Mesothelial cell of epicardium (in vitro differentiated cells): ENCODE measurements at places on chromosomes 5 and 9.
A peak's percentile ranks its signal among the peaks of the same experiment; 100 is the strongest.

- no peaks in the 10 kb centered on the region for H3K36me3 ChIP-seq
- no peak overlapping the region for H3K27ac ChIP-seq
- peaks cover 11% of the 10 kb centered on the region for H3K4me1 ChIP-seq
- no peak for DNase-seq
- no peak overlapping the region for H3K4me3 ChIP-seq
Observed at GRCh38 chr9:77649109-77649812, 1.1 kb upstream of the GNA14 start.

DNA sequence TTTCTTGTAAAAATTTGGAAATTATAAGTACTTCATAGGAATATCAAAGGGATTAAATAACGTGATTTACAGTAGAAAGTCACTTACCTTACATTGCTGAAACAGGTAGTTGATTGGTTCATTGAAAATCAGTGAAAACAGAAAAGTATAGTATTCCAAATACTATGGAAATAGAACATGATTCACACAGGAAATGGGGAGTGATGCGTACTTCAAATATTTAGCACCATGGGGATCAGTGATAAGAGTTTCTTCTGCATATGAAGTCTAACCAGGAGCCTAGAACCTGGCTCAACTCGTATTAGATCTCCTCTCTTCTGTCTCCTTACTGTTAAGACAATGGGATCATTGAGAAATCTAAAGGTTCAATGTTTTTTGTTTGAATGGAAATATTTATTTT lies 133.3 kb downstream of the FAM174A start:
- H3K4me3 ChIP-seq: no peak overlapping the region
- H3K27ac ChIP-seq: no peak overlapping the region
- H3K36me3 ChIP-seq: peaks cover 2% of the 10 kb centered on the region

DNA sequence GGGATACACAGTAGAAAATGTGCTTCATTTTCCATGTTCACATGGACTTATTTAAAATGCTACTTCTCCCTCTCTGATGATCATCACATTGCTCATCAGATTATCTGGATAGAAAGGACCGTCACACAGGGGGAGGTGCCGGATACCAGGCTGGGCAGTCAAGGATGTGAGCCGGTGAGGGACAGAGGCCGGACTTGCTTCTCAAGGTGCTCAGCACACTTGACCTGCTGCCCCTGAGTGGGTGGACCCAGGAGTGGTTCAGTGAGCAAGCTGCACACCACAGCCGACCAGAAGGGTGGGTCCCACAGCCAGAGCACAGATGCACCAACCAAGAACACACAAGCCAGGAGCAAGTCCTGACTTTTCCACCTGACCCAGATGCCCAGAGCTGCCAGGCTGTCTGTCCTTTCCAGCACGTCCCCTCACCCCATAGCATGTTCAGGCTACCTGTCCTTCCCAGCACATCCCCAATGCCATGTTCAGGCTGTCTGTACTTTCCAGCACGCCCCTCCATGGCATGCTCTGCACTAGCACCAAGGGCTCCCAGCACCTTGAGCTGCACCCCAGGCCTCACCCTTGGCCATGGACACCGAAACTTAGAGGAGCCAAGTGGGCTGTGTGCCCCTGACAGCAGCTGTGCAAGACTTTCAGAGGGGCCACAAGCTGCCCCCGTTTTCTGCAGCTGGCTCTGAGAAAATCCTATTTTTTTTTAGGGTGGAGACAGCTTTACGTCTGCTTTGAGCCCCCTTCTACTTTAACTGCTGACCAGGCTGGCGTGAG lies 77.8 kb downstream of the SECISBP2 start:
- H3K27ac ChIP-seq: no peak overlapping the region
- H3K27me3 ChIP-seq: no peaks in the 10 kb centered on the region
- H3K36me3 ChIP-seq: peaks cover 25% of the 10 kb centered on the region
- no peak overlapping the region for H3K4me3 ChIP-seq

DNA sequence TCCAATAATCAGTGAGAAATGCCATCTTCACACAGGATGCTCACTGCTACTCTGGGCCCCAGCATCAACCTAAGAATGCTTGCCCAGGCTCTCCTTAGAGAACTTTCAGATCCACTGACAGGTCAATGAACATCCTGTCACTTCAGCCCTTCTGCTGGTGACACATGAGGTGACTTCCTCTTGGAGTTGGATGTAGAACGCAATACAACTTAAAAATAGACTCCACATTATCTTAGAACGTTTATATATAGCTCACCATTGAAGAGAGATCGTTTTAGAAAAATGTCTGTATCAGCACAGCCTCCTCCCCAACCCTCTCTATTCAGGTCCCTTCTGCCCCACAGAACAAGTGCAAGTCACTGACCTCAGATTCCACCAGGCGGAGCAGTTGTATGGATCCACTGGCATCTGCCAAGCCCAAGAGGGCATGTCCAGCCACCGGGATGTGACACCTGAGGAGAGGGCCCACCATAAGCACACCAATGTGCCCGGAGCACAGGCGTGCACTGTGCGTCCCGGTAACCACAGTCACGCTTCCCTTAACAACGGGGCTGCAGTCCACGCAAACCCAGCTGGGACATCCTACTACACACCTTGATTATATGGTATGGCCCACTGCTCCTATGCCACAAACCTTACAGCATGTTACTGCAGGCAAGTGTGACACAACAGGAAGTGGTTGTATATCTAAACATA lies 2.9 kb downstream of the DPH7 start:
- H3K4me3 ChIP-seq: peak overlapping the region; percentile 26
- H3K4me1 ChIP-seq: peaks cover 21% of the 10 kb centered on the region
- H3K36me3 ChIP-seq: peaks cover 13% of the 10 kb centered on the region
- H3K27ac ChIP-seq: peak overlapping the region; percentile 25
- no peak for DNase-seq

DNA sequence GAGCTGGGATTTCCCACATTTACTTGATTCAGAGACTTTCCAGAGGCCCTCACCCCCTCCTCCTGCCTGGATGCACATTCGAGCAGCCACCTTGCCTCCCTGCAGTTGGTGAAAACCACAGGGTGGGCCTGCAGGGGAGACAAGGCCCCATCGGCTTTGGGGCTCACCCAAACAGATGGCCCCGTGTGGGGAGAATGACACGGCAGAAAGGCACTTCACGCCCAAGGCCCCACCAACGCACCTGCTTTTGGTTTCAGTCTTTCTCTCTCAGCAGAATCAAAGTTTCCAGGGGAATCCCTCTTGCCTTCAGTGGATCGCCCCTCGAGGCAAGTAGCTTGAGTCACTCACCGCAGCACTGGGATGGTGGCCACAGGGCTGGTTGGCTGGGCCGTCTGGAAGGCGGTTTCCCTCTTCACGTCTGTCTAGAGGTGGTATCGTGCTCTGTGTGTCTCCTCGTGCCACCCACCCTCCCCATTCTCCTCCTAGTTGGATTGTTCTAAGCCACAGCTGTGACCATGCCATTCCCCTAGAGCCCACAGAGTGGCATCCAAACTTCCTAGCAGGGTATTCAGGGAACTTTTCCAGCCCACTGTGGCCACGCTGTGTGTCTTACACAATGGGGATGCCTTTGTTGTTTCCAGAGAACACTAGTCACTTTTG lies 31.8 kb downstream of the SEC61B start:
- no peak overlapping the region for H3K27ac ChIP-seq
- no peak overlapping the region for H3K4me3 ChIP-seq
- no peaks in the 10 kb centered on the region for H3K36me3 ChIP-seq
- no peaks in the 10 kb centered on the region for H3K4me1 ChIP-seq
- H3K27me3 ChIP-seq: no peaks in the 10 kb centered on the region
- no peak for DNase-seq

- peaks cover 7% of the 10 kb centered on the region for H3K36me3 ChIP-seq
- H3K27ac ChIP-seq: no peak overlapping the region
- H3K27me3 ChIP-seq: no peaks in the 10 kb centered on the region
- peaks cover 10% of the 10 kb centered on the region for H3K4me1 ChIP-seq
- no peak for DNase-seq
Observed at GRCh38 chr9:656926-657568, 184.4 kb upstream of the DMRT1 start.

GRCh38 chr5:57277085-57277484 lies 103.2 kb downstream of the GPBP1 start:
- H3K4me1 ChIP-seq: no peaks in the 10 kb centered on the region
- H3K27me3 ChIP-seq: no peaks in the 10 kb centered on the region
- H3K4me3 ChIP-seq: no peak overlapping the region
- H3K27ac ChIP-seq: no peak overlapping the region
- H3K36me3 ChIP-seq: no peaks in the 10 kb centered on the region

DNA sequence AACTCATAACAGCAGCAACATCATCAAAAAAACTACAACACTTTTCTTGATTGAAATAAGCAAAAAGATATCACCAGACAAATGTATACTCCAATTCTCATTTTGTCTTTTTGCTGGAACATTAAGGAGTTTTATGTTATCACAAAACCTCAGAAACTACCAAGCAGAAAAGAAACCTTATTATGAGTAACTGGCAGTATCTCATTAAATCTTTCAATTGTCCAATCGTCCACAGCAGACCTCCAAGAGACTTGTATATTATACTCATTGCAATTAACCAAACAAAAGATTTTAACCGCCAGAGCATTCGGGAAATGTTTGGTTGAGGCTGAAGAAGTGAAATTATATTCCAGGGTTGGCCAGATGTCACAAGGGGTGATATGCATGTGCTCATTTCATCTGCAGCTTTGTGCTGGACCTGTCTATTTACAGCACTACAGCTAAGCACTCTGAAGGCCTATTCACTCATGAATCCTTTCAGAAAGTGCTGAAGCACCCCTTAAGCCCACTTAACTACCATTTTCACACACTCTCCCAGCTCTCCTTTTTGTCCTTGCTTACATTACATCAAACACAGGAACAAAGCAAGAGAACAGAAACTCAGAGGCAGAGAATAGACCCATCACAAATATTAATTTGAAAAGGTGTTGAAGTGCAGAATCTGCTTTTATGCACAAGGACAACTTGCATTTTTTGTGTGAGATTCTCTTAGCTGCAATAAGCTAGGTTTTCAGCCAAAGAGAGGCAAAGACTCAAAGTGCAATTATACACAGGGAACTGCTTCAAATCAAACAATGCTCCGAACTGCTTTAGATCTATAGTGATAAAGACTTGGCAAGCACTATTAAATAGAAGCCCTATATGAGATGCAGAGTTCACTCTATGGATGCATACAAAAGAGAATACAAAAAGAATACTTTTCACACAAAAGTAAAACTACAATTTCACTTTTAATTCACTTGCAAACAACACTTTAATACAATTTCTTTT lies 150.4 kb upstream of the POU5F2 start:
- H3K4me1 ChIP-seq: peaks cover 13% of the 10 kb centered on the region
- no peak for DNase-seq
- H3K4me3 ChIP-seq: no peak overlapping the region
- no peak overlapping the region for H3K27ac ChIP-seq
- H3K27me3 ChIP-seq: no peaks in the 10 kb centered on the region
- no peaks in the 10 kb centered on the region for H3K36me3 ChIP-seq

- peaks cover 11% of the 10 kb centered on the region for H3K4me1 ChIP-seq
- H3K27me3 ChIP-seq: no peaks in the 10 kb centered on the region
- peaks cover 12% of the 10 kb centered on the region for H3K36me3 ChIP-seq
- no peak for DNase-seq
Observed at GRCh38 chr5:116237917-116238500, 153.2 kb downstream of the COMMD10 start.

DNA sequence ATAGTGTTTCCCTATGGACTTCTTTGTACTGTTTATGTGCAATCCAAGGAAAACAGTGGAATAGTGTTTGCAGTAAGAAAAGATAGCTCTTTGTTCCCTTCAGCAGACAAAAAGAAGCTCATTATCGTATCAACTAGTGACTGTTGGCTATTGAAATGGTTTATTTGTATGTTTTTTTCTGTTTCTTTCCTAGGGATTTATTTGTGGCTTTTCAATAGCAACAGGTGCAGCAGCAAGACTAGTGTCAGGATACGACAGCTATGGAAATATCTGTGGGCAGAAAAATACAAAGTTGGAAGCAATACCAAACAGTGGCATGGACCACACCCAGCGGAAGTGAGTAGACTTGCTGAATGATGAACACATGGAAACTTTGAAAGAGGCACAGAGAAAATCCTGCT lies 65.1 kb downstream of the SLC44A1 start:
- DNase-seq: no peak
- no peak overlapping the region for H3K27ac ChIP-seq
- peaks cover 15% of the 10 kb centered on the region for H3K4me1 ChIP-seq
- H3K27me3 ChIP-seq: no peaks in the 10 kb centered on the region
- no peaks in the 10 kb centered on the region for H3K36me3 ChIP-seq

DNA sequence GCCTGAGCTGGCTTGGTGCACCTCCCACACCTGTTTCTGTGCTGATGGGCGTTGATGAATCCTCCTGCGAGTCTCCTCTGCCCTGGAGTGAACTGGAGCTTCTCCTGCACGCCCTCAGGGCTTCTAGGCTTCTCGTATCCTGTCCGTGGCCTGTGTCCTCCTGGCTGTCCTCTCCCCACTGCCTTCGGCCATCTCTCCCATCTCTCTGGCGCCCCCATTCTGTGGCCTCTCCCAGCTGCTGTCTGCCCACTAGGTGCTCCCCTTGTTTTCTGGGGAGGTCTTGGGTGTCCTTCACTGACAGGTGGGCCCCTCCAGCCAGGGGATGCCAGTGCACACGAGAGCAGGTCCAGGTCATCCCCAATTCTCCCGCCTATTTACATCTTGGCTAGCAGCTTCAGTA lies 28.8 kb downstream of the AHRR start:
- no peak for DNase-seq
- H3K27ac ChIP-seq: no peak overlapping the region
- H3K4me3 ChIP-seq: no peak overlapping the region
- peaks cover 32% of the 10 kb centered on the region for H3K27me3 ChIP-seq
- no peaks in the 10 kb centered on the region for H3K4me1 ChIP-seq

DNA sequence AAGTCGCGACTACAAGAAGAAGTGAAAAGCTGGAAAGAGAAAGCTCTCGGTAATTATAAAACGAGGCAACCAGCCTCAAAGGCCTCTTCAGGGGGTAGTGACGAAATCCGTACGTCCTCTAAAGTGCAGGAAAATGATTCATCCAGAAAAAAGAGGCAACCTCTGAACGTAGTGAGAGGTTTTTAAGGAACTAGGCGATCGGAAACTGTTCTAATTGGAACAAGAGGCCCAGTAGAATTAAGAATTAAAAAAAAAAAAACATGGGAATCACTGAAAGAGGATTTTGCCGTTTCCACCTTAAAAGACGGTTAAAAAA lies 1.0 kb downstream of the CSNK1A1 start:
- peaks cover 13% of the 10 kb centered on the region for H3K36me3 ChIP-seq
- peak overlapping the region; percentile 98 for H3K27ac ChIP-seq
- H3K4me1 ChIP-seq: peaks cover 32% of the 10 kb centered on the region
- no peaks in the 10 kb centered on the region for H3K27me3 ChIP-seq
- H3K4me3 ChIP-seq: peak overlapping the region; percentile 95

GRCh38 chr9:113227436-113227835 lies 6.1 kb downstream of the SLC31A1 start:
- peaks cover 6% of the 10 kb centered on the region for H3K36me3 ChIP-seq
- H3K27ac ChIP-seq: no peak overlapping the region
- no peak for DNase-seq
- H3K27me3 ChIP-seq: no peaks in the 10 kb centered on the region
- H3K4me1 ChIP-seq: peaks cover 13% of the 10 kb centered on the region
- H3K4me3 ChIP-seq: no peak overlapping the region

DNA sequence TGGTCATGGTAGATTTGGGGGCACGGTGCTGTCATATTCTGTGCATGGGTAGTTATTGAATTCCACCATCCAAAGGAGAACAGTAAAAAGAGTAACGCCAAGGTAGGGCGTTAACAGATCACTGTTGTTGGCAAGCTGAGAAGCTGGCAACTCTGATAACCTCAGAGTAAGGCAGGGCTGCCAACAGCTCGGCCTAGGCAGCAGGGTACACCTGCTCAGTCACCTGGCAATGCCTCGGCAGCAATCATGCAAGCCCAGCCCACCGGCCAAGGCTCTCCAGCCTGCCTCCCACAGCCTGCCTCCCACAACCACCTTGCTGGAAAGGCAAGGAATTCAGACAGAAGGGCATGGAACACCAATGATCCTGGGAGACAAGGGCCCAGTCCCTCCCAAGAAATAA lies 63.9 kb downstream of the KLHL3 start:
- H3K27me3 ChIP-seq: no peaks in the 10 kb centered on the region
- H3K4me3 ChIP-seq: no peak overlapping the region
- H3K4me1 ChIP-seq: peaks cover 23% of the 10 kb centered on the region
- H3K27ac ChIP-seq: no peak overlapping the region
